Globus pallidus (tissue), 1 donor: ENCODE measurements at places on chromosomes 6 and 20.
A peak's percentile ranks its signal among the peaks of the same experiment; 100 is the strongest.

GRCh38 chr6:109305028-109305427, 77.2 kb downstream of the CD164 start:
- no peak for DNase-seq

GRCh38 chr6:30826961-30827342, 57.4 kb upstream of the DDR1 start:
- no peak for DNase-seq

DNA sequence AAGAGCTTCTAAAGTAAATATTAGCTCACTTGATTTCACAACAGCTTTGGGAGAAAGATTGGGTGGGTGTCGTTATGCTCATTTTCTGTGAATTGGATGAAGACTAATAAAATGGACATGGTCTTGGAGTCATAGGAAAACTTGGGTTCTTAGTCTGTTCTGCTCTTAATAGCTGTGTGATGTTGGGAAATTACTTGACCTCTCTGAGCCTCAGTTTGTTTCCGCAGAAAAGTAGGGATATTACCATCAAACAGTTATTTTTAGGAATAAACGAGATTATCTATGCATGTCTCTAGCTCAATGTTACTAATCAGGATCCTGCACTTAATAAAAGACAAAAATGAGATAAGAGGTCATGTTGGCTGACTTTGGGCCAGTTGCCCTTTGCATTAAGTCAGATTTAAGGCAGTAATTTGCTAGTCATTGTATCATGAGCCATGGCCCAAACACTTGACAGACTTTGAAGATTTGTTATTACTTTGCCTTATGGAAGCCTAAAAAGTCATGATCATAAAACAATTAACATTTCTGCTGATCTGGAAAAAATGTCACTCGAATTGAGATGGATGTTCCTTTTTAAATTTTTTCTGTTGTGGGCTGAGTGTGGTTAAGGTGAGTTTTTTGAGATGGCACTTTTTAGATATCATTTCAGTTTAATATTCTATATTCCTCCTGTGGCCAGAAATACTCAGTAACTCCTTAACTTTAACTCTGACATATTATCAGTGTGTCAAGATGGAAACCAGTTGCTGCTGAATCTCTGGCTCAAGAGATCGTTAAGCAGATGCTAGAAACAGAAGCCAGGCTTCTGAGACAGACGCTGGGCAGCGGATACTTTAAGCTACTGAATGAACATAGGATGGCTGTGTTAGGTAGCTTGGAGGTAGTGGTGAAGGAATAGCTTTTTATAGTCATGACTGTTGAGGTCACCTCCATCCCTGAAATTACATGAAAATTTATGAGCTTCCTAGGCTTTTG, 291.6 kb downstream of the PHF3 start:
- no peak for DNase-seq

GRCh38 chr6:12538881-12539357, 177.6 kb upstream of the PHACTR1 start:
- no peak for DNase-seq

GRCh38 chr6:2164481-2164880, 80.9 kb downstream of the GMDS start:
- no peak for DNase-seq

DNA sequence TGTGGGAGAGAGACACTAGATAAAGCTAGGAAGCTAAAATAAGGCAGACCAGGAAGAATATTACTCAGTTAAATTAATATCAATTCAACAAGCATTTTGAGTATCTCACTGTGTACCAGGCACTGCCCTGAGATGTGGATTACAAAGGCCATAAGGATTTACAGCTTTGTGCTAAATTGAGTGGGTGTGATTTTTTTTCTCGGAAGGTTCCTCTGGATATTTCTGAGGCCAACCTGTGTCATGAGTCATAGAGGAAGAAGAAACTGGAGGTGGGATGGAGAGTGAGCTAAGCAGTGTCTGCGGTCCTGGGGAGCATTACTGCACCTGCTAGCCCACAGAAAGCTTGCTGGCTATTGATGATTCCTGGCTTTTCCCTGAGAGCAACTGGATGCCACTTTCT, 135.2 kb downstream of the RFPL4B start:
- no peak for DNase-seq

DNA sequence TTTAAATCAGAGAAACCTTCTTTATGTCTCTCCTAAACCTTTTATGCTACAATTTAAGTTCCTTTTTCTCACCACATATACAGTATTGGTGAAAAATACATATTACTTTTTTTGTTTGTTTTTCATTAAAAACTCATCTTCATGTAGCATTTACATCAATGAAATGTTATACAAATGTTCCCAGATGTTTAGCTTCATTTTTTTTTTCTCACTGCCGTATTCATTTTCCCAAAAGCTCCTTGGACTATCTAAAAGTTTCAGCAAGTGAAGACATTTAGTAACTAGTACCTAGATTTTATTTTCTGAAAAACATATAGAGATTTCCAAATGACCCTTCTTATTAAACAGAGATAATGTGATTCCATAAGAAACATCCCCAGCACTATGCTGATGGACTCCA, 128.9 kb downstream of the BMP5 start:
- no peak for DNase-seq

GRCh38 chr20:31720486-31721407, 1.9 kb downstream of the BCL2L1 start:
- DNase-seq, result peak; percentile 59

DNA sequence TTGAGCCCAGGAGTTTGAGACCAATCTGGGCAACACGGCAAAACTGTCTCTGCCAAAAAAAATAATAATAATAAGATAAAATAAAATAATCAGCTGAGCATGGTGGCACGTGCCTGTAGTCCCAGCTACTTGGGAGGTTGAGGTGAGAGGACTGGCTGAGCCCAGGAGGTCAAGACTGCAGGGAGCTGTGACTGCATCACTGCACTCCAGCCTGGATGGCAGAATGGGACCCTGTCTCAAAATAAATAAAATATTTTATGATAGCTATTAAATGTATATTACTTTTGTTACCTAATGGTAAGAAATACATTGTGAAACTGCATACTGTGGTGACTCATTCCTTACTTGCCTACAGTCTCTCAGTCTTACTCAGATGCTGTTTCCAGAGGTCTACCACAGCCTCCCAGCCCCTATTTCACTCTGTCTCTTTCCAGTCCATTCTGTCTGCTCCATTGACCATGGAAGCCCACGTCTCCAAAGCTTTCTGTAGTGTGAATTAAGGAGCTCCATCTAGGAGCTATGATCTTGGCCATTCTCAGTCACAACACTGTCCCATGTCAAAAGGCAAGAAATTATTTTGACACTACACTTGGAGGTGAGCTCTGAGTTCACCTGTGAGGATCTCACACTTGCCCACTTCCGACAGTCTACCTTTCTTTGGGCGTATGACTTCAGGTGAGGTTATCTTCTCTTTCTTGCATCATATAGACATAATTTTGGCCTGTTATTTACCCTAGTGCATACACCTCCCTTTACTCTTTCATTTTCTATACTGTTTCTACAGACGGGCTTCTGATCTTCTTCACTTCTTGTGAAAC, 22.4 kb upstream of the SNX9 start:
- DNase-seq, result no peak

DNA sequence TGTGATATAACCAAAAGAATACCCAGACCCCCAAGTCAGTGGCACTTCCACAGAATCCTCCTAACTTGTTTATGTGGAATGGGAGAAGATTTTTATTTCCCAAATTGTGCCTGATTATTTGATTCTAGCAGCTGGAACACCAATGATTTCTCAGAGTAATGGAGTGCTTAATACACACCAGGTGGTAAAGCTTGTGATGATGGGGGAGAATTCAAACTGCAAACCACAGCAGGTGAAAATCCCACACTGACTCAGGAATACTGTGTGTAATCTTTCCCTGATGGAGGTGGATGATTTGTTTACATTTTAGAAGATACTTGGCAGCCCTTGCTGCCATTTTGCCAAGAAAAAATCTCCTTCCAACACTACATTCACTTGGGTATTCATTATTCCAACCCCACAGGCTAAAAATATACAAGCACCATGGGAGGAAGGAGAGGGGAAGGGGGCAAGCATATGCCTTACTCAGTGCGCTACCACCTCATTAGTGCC, 212.7 kb upstream of the PLN start:
- no peak for DNase-seq

- no peak for DNase-seq
These were observed 11.5 kb upstream of the DSTN start for GRCh38 chr20:17558154-17558940.

- DNase-seq, result no peak
These were observed 67.2 kb downstream of the FOXO3 start for GRCh38 chr6:108627692-108628550.

- peak; percentile 76 for DNase-seq
These were observed 999 bp downstream of the THBS2 start for GRCh38 chr6:169252505-169253189.

DNA sequence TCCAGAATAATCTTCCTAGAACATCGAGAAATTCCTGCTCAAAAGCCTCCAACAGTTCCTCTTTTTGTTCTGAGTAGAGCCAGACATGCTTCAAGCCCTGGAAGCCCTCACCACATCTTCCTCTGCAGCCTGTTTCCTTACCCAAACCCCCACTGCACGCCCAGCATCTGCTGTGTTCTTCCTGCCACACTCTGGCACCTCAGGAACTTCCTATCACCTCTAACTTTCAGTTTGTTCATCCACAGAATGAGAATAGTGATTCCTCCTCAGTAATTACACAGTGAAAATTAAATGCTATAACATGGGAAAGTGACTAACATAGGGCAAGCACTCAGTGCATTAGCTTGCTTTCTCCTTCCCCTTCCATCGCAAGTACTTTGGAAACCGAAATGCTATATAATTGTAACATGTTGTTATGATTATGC, 26.3 kb downstream of the C6orf89 start:
- DNase-seq, result no peak

DNA sequence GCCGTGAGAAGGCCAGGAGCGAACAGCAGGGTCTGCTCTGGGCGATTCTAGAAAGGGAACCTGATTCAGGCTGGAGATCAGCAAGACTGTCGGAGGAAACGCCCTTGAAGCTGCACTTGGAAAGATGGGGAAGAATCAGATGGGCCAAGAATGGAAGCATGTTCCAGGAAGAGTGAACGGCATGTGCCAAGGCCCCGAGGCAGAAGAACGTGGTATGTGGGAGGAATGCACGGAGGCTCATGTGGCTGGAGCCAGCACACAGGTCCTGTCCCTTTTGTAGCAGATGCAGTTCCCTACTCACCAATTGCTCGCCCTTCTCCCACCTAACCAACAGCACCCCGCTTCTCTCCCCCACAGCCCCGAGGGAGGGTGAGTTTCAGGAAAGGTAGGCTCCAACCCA, 180.6 kb downstream of the TFAP2C start:
- DNase-seq, result no peak

- DNase-seq, result no peak
These were observed 552.3 kb downstream of the KIF16B start for GRCh38 chr20:16020971-16021370.

- no peak for DNase-seq
These were observed 75.0 kb downstream of the MDGA1 start for GRCh38 chr6:37622646-37623071.

GRCh38 chr6:52634211-52634610, 36.7 kb upstream of the TMEM14A start:
- no peak for DNase-seq

DNA sequence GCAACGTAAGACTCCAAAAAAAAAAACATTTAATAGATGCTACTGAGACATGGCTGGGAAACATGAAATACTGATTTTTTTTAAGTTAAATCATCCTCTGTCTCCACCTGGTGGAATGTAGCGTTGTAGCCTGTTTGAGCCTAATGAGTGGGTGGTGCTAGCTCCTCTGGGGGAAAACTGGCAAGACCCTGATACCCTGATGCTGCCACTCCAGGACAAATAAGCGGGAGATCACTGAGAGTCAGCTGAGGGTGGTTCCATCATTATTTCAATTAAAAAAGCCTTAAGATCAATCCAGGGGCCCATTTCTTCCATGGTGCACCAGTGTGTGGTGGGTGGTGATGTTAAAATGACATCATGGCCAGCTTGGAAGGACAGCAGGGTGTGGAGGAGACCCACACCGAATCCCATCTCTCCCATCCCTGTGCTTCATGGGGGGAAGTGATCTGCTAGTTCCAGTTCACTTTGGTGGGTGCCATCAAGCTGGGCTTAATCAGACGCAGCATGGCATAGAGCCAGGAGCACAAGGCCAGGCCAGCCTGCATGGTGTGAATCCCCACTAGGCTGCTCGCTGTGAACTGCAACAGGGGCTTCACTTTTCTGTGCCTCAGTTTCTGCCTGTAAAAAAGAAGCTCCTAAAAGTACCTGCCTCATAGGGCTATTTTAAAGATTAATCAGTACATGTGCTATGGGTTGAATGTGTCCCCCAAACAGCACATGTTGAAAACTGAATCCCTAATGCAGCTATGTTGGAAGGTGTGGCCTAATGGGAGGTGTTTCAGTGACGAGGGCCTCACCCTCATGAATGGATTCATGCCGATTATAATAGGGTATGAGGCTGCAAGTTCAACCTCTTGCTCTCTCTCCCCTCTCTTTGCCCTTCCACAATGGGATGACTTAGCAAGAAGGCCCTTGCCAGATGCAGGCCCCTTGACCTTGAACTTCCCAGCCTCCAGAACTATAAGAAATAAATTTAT, 13.0 kb upstream of the MRPS10 start:
- no peak for DNase-seq

- no peak for DNase-seq
These were observed 24.7 kb upstream of the CRISP1 start for GRCh38 chr6:49890988-49891387.

- no peak for DNase-seq
These were observed 45.0 kb downstream of the CDS2 start for GRCh38 chr20:5171790-5172164.

GRCh38 chr20:40715491-40715890, 26.5 kb upstream of the MAFB start:
- DNase-seq, result no peak

- no peak for DNase-seq
These were observed 98.8 kb upstream of the NXT1 start for GRCh38 chr20:23251779-23252178.

- no peak for DNase-seq
These were observed 16.6 kb downstream of the ZUP1 start for GRCh38 chr6:116651916-116652315.

DNA sequence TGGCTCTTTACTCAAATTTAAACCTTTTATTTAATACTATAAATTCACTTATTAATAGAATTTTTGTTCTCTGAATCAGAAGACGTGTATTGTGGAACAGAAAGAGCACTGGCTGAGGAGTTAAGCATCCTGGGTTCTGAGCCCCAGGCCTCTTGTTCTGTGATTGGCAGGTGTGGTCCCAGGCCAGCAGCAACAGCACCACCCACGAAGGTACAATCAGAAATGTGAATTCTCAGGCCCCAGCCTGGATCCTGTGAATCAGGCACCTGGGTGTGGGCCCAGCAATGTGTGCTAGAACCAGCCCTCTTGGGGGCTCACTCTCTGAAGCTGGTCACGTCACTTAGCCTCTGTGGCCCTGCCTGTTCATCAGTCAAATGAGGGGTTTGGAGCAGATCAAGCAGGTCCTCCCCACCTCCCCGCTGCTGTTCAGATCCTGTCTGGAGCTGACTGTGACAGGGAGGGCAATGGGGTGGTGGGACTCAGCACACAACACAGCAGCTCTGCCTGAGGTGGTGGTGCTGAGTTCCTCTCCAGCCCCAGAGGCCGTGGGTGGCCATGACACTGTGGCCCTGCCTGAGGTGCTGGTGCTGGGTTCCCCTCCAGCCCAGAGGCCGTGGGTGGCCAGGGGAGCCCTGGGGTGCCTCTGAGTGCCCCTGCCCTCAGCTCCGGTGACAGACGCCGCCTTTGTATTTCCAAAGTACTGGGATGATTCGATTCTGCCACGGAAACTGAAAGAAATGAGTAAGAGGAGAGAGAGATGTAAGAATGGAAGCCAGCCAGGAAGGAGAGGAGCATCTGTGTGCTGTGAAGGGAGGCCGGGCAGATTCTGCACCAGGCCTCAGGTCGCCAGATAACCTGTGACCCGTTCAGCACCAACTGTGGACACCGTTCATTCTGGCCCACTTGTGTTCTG, 41.6 kb upstream of the FRMD1 start:
- DNase-seq, result no peak

- no peak for DNase-seq
These were observed 4.2 kb downstream of the UBE2J1 start for GRCh38 chr6:89348372-89348771.
